ENCODE measurements at places on chromosomes 7 and 10. TPM values are rescaled to one million over a fixed set of nuclear protein-coding genes. Genes with fewer than 3 reads are reported as not detected.

Gene TMEM236
- not detected for total RNA-seq

Gene ACADSB
- total RNA-seq: 8.4 TPM

Gene SLC26A3
- total RNA-seq: not detected

Gene NUTM2A
- total RNA-seq: 0.49 TPM

Gene GFRA1
- total RNA-seq: 31.3 TPM

Gene STOX1
- total RNA-seq: 0.12 TPM

Gene SH3PXD2A
- total RNA-seq: 83.9 TPM

Gene GPNMB
- 284 TPM for total RNA-seq

Gene ADRB1
- total RNA-seq: not detected

Gene PTPN20
- 3.8 TPM for total RNA-seq

Gene ZNF804B
- total RNA-seq: not detected

Gene PRXL2A
- 20.4 TPM for total RNA-seq

Gene GPER1
- total RNA-seq: 6.0 TPM

Gene ASAH2B
- 2.9 TPM for total RNA-seq

Gene STRIP2
- total RNA-seq: 1.5 TPM

Gene NANOS1
- total RNA-seq: 1.5 TPM

Gene NUTM2E
- not detected for total RNA-seq

Gene TAC1
- not detected for total RNA-seq

Gene CFAP69
- 6.1 TPM for total RNA-seq

Gene PHF14
- 31.9 TPM for total RNA-seq

Gene MACC1
- 0.24 TPM for total RNA-seq

Gene PRSS2
- total RNA-seq: not detected

Gene DOCK1
- total RNA-seq: 82.8 TPM

Gene LIPM
- total RNA-seq: not detected

Gene BLNK
- not detected for total RNA-seq

Gene HMX3
- total RNA-seq: not detected

Gene TMEM213
- not detected for total RNA-seq

Gene BRAT1
- total RNA-seq: 28.6 TPM

Gene OLAH
- not detected for total RNA-seq

Gene LYZL2
- total RNA-seq: not detected

Gene BICC1
- 189 TPM for total RNA-seq

Gene GDF10
- total RNA-seq: not detected

Gene ERVW-1
- total RNA-seq: not detected

Gene IDI1
- 84.8 TPM for total RNA-seq

Gene RPEL1
- not detected for total RNA-seq
